Thoracic aorta (tissue), 2 donors: ENCODE measurements at places on chromosomes 12 and 14. TPM values are rescaled to one million over a fixed set of nuclear protein-coding genes. Genes with fewer than 3 reads are reported as not detected.

Gene PROX2
- not detected for total RNA-seq

Gene SLCO1B1
- not detected for total RNA-seq

Gene TPH2
- not detected for total RNA-seq

Gene HSPA2
- total RNA-seq = 28.5 TPM

Gene GNB3
- total RNA-seq = 16.6 TPM

Gene INHBC
- total RNA-seq = not detected

Gene OR4L1
- not detected for total RNA-seq

Gene SLC6A13
- total RNA-seq = not detected

Gene ZFHX2
- 0.49 TPM for total RNA-seq

Gene ZBTB42
- 3.2 TPM for total RNA-seq

Gene ADGRD1
- total RNA-seq = 37.0 TPM

Gene AGAP2
- total RNA-seq = 3.5 TPM

Gene KRT73
- total RNA-seq = not detected

Gene CIROP
- 1.1 TPM for total RNA-seq

Gene CCDC177
- not detected for total RNA-seq

Gene CRIP1
- total RNA-seq = 325 TPM

Gene NEUROD4
- total RNA-seq = not detected

Gene KRT5
- 7.6 TPM for total RNA-seq

Gene TAS2R43
- 6.3 TPM for total RNA-seq

Gene NPFF
- total RNA-seq = 9.1 TPM
